Kidney tubule cell (primary cell): ENCODE measurements at places on chromosomes 6 and 20.

DNA sequence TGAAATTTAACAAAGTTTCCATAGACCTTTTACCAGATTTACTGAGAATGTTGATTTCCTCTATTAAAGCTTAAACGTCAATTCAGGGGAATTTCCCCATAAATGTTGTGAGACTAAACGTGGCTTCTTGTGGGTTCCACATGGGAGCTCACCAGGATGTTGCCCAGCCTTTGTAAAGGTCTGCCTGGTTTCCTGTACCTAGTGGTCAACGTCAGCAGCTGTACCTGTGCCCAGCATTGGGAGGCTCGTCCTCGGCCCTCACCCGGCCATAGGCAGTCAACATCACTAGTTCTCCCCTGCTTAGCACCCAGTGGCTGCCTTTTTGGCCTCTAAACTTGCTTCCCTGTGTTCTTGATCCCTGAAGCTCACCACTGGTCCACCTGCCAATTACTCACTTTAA lies 22.1 kb upstream of the CD83 start:
- DNase-seq, result peak; percentile 64

DNA sequence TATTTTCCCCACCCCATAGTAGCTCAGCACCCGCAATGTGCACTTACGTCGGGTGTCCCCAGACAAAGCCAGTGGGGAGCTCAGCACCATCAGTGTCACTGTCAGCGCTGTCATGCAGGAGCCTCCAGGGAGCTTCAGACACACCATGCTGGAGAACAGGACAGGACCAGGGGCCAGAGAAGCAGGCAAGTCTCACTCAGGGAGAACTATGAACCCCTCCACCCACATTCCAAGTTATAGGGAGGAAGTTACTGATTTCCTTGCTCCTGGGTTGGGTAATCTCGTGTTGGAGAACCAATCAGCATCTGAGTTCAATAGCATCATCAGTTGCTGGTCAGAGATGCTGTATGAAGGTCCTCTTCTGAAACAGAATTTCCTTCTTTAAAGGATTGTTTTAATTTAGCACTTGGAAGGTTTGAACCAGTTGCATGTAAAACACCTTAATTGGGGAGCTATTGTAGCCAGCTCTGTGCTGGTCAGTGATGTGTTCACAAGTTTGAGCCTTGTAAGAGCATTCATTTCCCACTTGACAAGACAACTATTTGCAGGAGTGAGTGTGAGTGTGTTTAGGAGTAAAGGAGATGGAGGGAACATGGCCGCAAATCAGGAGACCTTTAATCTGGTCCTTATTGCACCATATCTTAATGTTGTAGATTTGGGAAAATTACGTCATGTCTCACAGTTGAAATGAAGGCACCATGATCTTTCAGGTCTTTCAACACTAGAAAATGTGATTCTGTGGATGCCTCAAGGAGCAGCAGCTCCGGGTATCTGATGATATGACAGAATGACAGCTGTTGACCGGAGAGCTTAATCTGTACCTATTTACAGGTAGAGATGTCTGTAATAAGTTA lies at the start of gene HLA-DRB1:
HLA-DRB1 (minus strand) TSS at position 253 of the 854 bp plus-strand sequence; CDS start at position 147, 106 bp downstream.
- peak; percentile 21 for DNase-seq

GRCh38 chr6:113894712-113895674 lies 37.8 kb downstream of the MARCKS start:
- no peak for DNase-seq

DNA sequence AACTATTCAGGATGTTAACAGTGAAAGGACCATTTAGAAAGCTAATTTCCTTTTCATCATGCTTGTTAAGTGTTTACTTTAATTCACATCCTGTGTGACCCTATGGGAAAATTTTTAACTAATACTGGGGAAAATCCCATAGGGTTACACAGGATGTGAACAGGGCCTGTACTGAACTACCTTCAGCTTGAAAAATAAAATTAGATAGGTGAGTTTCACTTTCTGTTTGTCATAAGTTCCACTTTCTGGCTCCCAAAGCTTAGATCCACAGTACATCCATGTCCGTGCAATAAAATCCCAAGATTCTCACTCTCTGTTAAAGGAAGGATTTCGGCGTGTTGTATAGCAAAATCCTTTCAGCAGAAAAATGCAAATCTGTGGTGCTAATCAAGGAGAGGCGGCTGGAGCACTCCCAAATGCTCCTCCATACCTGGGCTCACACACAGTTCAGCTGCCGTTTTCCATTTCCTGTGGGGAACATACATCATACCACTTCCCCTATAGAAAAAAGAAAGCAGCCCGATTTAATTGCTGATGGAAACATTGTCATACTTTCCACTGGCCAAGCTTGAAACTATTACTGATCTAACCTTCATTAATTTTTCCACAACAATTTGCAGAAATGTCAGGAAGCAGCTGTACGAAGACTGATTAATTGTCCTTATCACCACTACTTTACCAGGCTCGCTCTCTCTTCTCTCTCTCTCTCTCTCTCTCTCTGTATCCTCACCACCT lies 125.2 kb downstream of the HIVEP2 start:
- DNase-seq, result peak; percentile 77

DNA sequence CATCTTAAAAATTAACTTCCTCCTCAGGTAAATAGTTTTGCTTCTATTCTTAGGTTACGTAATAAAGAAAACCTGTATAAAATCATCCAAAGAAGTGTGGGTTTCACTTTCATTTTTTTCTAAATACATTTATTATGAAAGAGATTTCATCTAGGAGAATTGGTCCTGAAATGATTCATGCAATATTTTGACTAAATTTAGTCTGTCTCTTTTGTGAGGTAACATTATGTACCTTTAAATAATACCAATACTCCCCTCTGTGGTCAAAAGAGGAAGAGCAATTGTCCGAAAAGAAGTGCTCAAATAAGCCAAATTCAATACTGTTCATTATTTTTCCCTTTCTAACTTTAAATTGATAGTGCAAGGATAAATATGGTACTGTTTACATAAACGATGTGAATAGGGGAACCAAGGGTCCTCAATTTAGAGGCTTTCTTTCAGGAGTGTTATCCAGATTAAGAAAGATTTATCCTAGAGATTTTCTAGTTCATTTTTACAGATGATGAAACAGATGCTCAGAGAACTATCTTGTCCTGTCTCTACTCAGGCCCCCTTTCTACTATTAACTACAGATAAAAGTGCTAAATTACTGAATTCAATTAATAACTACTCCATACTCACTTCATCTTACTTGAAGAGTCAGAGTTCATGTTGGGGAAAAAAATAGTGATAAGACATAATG lies 26.2 kb downstream of the CYP39A1 start:
- peak; percentile 45 for DNase-seq

- DNase-seq, result peak; percentile 45
Observed at GRCh38 chr6:56959938-56960337, 5.0 kb downstream of the BEND6 start.

DNA sequence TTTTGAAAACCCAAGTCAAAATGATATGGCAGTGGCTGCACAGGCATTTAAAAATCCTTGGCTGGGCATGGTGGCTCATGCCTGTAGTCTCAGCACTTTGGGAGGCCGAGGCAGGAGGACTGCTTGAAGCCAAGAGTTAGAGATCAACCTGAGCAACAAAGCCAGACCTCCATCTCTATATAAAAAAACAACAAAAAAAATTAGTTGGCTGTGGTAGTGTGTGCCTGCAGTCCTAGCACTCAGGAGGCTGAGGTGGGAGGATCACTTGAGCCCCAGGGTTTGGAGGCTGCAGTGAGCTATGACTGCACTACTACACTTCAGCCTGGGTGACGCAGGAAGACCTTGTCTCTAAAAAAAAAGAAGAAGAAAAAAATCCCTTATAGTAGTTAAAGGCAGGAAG lies 142.9 kb downstream of the MYB start:
- DNase-seq, result no peak

- no peak for DNase-seq
Observed at GRCh38 chr6:18530201-18530600, 143.1 kb downstream of the RNF144B start.

- DNase-seq, result peak; percentile 9
Observed at GRCh38 chr20:7274870-7275269, 507.4 kb downstream of the BMP2 start.

DNA sequence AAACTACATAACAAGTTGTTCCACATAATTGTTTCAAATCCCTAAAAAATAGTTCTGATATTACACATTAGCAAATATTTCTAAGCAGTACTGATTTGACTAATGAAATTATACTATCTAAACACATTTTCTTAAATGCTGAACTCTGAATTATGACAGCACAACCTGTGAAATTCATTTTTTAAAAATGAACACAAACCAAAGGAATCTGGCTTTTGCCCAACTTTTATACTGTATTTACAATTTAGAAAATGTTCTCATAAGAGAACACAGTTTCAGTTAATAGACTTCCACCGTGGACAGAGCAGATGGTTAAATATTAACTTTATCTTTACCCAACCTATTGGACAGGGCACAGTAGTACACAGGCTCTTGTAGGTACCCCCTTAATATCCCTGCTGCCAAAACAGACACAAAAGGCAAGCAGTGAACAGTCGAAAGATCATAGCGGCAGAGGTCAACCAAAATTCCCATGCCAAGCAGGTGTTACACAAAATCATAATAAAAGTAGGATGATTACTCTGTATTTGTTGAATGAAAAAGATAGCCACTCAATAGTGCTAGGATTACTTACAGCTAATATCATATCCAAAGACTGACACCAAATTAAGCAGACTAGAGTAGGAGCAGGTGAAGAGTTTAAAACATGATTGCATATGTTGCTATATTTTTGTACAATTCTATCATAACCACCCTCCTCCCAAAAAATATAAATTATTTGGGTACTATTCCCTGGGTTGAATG lies 122.5 kb downstream of the RNGTT start:
- DNase-seq, result peak; percentile 28

DNA sequence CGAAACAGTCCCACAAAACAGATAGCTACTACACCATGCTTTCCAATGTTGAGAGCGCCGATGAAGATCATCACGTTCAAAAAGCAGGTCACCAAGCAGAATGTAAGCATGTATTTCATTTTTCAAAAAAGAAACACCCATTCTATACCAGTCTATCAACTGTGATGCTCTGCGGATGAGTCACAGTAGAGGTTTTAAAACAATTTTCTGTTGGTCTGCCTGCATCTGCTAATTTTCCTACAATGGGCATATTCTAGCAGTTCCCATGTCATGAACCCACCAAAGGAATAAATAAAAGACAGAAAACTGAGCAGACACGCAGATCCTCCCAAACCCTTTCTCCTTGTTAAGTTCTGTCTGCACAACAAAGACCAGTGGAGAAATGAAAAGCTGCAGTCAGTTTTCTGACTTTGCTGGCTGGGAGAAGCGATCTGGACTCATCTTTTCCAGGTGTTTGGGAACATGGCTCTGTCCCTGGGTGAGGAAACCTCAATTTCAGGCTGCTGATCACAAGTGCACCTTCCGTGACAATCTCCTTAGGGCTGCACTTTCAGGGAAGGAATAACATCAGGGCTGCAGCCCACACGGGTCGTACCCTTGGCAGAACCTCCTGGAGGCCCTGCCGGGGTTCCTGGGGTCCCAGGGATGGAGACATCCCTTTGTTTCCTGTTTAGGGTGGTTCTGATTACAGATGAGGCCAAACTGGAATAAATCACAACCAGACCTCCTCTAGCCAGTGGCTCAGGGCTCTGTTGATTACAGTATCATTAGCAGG lies 200.1 kb downstream of the BMP7 start:
- no peak for DNase-seq

DNA sequence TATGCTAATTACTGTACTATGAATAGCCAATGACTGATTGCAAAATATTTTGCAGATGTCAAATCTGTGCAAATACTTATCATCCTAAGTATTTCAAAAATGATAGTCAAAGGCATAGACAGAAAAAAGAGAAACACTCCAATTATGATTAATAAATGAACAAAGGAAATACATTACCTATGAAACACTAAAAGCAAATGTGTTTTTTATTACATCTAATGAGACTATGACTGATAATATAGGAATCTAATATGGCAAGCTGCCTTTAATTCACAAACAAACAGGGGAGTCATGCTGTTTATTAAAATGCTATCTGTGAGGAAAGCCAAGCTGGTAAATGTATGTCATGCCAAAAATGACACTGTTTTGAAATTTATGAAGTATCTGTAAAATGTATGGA lies 713.2 kb upstream of the NRSN1 start:
- DNase-seq, result no peak

DNA sequence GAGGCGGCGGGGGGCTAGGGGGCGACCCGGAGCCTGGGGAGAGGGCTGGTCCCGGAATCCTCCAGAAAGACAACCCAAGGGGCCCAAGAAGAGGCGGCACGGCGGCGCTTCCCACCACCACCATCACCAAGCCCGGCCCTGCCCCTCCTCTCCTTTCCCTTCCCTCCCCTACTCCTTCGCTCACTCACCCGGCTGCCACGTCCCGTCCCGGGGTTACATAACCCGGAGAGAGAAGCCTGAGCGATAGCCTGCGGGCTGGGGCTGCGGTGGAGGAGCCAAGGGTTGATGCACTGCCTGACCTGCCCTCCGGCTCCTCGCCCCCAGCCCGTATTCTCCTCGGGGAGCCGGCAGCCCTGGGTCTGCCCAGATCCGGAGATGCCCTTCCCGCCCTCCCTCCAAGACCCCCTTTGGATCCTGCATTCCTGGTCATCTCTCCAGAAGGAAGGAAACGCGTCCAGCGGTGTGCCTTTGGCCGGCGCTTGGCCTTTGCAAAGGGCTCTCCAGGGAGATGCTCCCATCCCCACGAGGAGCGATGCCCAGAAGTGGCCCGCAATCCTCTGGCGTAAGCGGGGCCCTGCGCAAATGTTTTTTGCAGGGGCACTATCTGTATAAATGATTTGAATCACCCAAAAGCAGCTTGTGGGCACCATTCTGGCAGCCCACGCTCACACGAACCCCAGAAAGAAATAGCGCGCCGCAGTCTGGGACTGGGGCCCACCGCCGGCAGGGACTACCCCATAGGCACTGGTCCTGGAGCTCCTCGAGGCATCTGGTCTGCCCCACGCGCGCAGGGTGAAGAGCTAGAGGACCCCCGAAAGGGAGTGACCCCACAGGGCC lies 4.6 kb upstream of the CPXM1 start:
- no peak for DNase-seq
